Progenitor cell of endocrine pancreas (in vitro differentiated cells): ENCODE measurements at places on chromosomes 1 and 21.
A peak's percentile ranks its signal among the peaks of the same experiment; 100 is the strongest.

- DNase-seq, result no peak
These were observed 11.6 kb downstream of the KRTAP24-1 start for GRCh38 chr21:30271156-30271555.

GRCh38 chr21:44426663-44427191 is 28.6 kb upstream of the LRRC3 start:
- DNase-seq, result peak; percentile 8

DNA sequence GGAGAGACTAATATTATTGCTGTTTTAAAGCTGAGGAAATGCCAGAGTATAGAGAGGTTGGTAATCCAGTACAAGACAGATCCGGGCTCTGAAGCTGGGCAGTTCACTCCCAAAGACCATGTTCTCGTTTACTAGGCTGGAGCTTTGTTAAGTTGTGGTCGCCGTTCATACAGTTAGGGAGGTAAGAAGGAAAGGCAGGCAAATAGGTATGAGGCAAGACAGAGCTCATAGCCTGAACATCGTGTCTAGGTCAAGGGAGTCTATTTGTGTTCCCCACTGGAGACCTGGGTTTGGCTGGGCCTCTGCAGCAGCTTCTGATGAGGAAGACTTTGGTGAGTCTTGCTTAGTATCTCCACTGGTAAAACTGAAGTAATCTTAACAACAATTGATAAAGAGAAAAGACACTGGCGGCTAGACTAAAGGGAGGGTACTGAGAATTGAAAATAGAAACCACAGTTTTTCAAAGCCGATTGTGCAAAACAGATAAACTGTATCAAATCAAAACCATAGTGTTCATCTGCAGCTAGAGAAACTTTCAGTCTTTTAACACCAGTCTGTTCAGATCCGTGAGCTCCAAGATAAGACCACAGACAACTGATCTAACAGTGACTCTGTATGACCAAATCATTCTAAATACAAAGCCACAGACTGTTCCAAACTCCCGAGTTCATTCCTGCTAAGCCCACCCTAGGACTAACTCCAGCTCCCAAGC is 217.0 kb upstream of the FAM78B start:
- DNase-seq, result no peak

- no peak for DNase-seq
These were observed 8.2 kb downstream of the IGSF9 start for GRCh38 chr1:159937054-159937750.

- no peak for DNase-seq
These were observed 46.1 kb downstream of the NME7 start for GRCh38 chr1:169321539-169321938.

DNA sequence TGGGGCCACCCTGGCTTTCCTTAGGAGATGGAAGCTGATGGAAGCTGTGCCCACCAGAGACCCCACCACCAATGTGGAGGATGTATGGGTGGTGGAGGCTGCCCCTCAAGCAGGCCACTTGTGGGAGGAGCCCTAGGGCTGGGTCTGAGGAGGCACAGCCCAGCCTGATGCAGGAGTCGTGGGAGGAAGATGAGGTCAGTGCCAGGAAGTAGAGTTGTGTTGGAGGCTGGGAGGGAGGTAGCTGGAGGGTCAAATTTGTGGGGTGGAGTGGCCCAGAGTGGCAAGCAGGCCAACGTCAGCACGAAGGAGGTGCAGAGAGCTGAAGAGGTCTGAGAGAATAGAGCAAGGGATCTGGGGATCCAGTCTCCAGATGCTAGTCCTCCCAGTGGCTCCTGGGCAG is 119.0 kb upstream of the USP24 start:
- no peak for DNase-seq
